ENCODE measurements at places on chromosomes 11 and 22. TPM values are rescaled to one million over a fixed set of nuclear protein-coding genes. Genes with fewer than 3 reads are reported as not detected.

- no peaks in the 10 kb centered on the region for H3K36me3 ChIP-seq
- H3K4me3 ChIP-seq: no peak overlapping the region
- H3K27me3 ChIP-seq: no peaks in the 10 kb centered on the region
- no peaks in the 10 kb centered on the region for H3K4me1 ChIP-seq
- no peak overlapping the region for H3K27ac ChIP-seq
Measured at GRCh38 chr22:37354261-37354660, 72.0 kb downstream of the CYTH4 start.

DNA sequence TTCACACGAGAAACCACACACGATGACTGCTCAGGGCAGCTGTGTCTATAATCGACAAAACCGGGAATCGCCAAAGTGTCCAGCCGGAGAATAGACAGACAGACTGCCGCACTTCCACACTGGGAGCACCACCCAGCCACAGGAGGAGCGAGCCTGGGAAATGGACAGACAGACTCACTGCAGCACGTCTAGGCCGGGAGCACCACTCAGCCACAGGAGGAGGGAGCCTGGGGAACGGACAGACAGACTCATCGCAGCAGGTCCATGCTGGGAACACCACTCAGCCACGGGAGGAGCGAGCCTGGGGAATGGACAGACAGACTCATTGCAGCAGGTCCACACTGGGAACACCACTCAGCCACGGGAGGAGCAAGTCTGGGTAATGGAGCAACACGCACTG, 137.2 kb downstream of the BRD1 start:
- no peak overlapping the region for H3K4me3 ChIP-seq
- no peaks in the 10 kb centered on the region for H3K4me1 ChIP-seq
- DNase-seq: no peak

DNA sequence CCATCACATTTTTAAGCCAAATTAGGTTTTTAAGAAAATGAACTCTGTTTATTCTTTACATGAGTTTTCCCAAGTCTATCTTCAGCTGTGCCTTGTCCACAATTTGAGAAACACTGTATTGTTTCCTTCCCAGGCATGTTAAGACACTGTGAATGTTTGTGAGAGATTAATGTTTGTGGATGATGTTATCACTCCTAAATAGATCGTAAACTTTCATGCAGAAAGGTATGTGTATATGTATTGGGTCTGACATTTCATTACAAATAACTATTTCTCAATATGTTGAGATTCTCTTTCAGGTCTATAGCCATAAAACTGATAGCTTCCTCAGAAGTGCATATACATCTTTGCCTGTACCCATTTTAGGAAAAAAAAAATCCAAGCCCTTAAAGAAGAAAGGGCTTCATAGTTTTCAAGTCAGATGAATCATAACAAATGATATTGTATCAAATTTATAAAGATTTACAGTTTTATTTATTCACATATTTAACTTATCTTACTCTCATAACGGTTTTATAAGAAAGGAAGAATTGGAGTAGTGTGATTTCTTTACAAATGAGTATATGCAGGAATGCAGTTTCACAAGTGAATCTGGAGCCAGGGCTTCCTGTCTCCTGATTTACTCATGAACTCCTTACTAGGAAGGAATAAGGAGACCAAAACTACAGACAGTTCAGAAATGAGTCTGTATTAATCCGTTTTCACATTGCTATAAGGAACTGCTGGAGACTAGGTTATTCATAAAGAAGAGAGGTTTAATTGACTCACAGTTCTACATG, 11.2 kb downstream of the OR8D1 start:
- no peaks in the 10 kb centered on the region for H3K36me3 ChIP-seq
- no peak overlapping the region for H3K27ac ChIP-seq
- no peak overlapping the region for H3K4me3 ChIP-seq
- H3K4me1 ChIP-seq: no peaks in the 10 kb centered on the region

GRCh38 chr11:29306527-29306926, 710.3 kb downstream of the KCNA4 start:
- no peak for DNase-seq
- no peak overlapping the region for H3K27ac ChIP-seq
- H3K4me3 ChIP-seq: no peak overlapping the region
- no peaks in the 10 kb centered on the region for H3K27me3 ChIP-seq
- H3K4me1 ChIP-seq: no peaks in the 10 kb centered on the region

- H3K27ac ChIP-seq: peak overlapping the region; percentile 81
- DNase-seq: no peak
- H3K4me3 ChIP-seq: peak overlapping the region; percentile 41
- H3K36me3 ChIP-seq: no peaks in the 10 kb centered on the region
- no peaks in the 10 kb centered on the region for H3K27me3 ChIP-seq
Measured at GRCh38 chr11:8809241-8809938, 101.6 kb upstream of the AKIP1 start.

DNA sequence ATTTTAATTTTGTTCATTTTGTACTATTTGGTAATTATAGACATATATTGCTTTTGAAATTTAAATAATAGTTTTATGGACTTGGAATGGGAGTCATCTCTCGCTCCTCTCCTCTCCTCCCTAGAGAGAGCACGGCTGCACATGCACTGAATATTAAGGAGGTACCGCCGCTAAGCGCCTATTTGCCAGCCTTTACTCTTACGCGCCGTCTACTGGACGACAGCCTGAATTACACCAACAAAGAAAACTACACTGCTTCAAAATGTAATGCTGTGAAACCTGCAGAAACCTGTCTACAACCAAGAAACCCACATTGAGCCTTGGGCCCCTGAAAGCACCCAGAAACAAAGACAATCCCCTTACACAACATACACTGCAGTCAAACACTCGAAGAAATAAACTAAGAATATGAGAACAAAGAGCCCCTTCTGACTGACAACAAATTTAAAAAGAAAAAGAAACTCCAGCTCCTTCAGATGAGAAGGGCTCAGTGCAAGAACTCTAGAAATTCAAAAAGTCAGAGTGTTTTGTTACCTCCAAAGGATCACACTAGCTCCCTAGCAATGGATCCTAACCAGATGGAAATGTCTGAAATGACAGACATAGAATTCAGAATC, 737.2 kb downstream of the LRRC4C start:
- no peak overlapping the region for H3K27ac ChIP-seq
- H3K36me3 ChIP-seq: no peaks in the 10 kb centered on the region
- no peaks in the 10 kb centered on the region for H3K27me3 ChIP-seq

DNA sequence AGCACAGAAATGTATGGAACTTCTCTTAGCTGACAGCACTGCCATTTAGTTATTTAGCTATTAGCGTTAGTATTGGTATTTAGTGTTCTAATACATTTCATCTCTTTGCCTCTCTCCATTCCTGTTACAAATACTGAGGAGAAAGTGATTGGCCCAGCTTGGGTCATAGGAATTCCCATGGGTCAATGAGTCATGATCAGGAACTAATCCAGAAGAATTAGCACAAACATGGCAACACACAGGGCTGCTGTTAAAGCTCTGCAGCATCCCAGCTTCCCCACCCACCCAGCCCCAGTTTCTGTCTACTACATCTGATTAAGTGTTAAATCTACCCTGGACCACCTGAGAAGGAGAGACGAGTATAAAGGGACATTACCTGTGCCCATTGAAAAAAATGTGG, 36.1 kb downstream of the PDGFD start:
- no peaks in the 10 kb centered on the region for H3K27me3 ChIP-seq
- no peak overlapping the region for H3K27ac ChIP-seq
- no peak overlapping the region for H3K4me3 ChIP-seq
- no peak for DNase-seq
- H3K4me1 ChIP-seq: no peaks in the 10 kb centered on the region

DNA sequence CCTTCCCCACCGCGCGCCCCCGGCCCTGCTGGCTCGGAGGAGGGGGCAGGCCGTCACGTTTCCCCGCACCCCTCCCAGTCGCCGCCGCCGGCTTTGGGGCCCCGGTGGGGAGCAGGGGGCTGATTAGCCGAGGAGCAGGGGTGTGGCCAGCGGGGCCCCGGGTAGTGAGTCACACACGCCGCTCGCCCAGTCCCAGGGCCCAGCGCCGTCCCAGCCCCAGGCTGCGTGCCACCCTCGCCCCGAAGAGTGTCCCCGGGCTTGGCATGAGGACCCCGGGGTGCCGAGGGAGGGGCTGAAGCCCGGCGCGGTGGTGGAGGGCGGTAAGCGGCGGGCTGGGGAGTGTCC, 34.4 kb downstream of the PRDM11 start:
- peak; percentile 93 for DNase-seq
- peaks cover 27% of the 10 kb centered on the region for H3K36me3 ChIP-seq
- no peaks in the 10 kb centered on the region for H3K27me3 ChIP-seq
- H3K27ac ChIP-seq: peak overlapping the region; percentile 94
- H3K4me3 ChIP-seq: peak overlapping the region; percentile 68
- peaks cover 24% of the 10 kb centered on the region for H3K4me1 ChIP-seq

GRCh38 chr11:90216611-90217010, 6.2 kb downstream of the CHORDC1 start:
- H3K36me3 ChIP-seq: no peaks in the 10 kb centered on the region
- H3K27ac ChIP-seq: no peak overlapping the region
- no peak for DNase-seq
- H3K4me3 ChIP-seq: no peak overlapping the region
- peaks cover 23% of the 10 kb centered on the region for H3K4me1 ChIP-seq

DNA sequence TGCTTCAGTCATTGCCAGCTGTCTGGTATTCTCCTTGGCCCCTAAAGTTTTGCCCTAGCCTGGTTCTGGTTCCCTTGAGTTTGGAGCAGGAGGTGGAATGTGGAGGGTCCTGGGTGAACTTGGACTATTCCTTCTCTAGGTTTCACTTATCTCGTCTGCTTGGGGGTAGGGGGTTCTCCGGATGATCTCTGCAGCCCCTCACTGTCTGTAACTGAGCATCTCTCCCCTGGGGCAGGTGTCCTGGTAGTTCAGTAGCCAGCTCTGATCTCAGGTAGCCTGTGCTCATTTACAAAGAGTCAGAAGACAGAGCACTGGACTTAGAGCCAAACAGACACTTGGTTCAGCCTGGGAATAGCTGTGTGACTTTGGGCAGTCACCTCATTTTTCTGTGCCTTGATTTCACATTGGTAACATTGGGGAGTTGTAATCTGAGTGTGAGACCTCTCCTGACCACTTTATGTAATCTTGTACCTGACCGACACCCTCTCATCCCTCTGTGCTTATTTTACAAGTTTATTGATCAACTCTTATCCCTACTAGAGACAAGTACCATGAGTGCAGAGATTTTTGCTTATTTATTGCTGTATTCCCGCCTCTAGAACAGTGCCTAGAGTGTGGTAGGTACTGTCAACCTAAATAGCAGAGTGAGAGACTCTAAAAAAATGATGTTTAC, 804 bp downstream of the CCDC134 start:
- H3K27ac ChIP-seq: peak overlapping the region; percentile 90
- no peaks in the 10 kb centered on the region for H3K27me3 ChIP-seq
- no peak for DNase-seq
- H3K4me3 ChIP-seq: peak overlapping the region; percentile 86

DNA sequence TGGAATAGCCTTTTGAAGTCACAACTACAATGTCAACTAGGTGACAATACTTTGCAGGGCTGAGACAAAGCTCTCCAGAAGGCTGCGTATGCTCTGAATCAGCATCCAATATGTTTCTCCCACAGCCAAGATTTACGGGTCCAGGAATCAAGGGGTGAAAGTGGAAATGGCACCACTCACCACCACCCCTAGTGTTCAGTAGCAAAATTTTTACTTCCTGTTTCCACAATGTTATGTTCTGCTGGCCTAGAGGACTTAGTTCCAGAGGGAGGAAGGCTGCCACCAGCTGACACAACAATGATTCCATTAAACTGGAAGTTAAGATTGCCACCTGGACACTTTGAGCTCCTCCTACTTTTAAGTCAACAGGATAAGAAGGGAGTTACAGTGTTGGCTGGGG, 68.5 kb upstream of the MPEG1 start:
- no peaks in the 10 kb centered on the region for H3K4me1 ChIP-seq
- H3K4me3 ChIP-seq: no peak overlapping the region
- no peak overlapping the region for H3K27ac ChIP-seq
- no peak for DNase-seq
- no peaks in the 10 kb centered on the region for H3K27me3 ChIP-seq

- no peaks in the 10 kb centered on the region for H3K27me3 ChIP-seq
- H3K4me1 ChIP-seq: peaks cover 7% of the 10 kb centered on the region
- peak within 1 kb of the TSS; percentile 50 for H3K4me3 ChIP-seq
Measured at GRCh38 chr22:24951942-24952836, at the start of gene KIAA1671. Gene KIAA1671, plus strand, starts transcription at chr22:24952716. Its CDS starts 75,284 bp downstream, at chr22:25028000.

- DNase-seq: no peak
- H3K36me3 ChIP-seq: no peaks in the 10 kb centered on the region
- H3K27ac ChIP-seq: no peak overlapping the region
- peaks cover 14% of the 10 kb centered on the region for H3K4me1 ChIP-seq
- H3K27me3 ChIP-seq: no peaks in the 10 kb centered on the region
- H3K4me3 ChIP-seq: no peak overlapping the region
Measured at GRCh38 chr11:130389335-130389935, 39.0 kb downstream of the ADAMTS8 start.

- peak; percentile 8 for DNase-seq
- no peaks in the 10 kb centered on the region for H3K4me1 ChIP-seq
- H3K36me3 ChIP-seq: no peaks in the 10 kb centered on the region
Measured at GRCh38 chr22:48885919-48886305, 941.8 kb downstream of the BRD1 start.

The OR51B5 gene
- not detected for total RNA-seq

- peaks cover 54% of the 10 kb centered on the region for H3K36me3 ChIP-seq
- H3K4me3 ChIP-seq: no peak overlapping the region
- no peaks in the 10 kb centered on the region for H3K4me1 ChIP-seq
- H3K27me3 ChIP-seq: no peaks in the 10 kb centered on the region
Measured at GRCh38 chr11:45909594-45910475, 2.8 kb upstream of the FREY1 start.

- H3K4me1 ChIP-seq: no peaks in the 10 kb centered on the region
- H3K27ac ChIP-seq: no peak overlapping the region
- H3K36me3 ChIP-seq: no peaks in the 10 kb centered on the region
- no peaks in the 10 kb centered on the region for H3K27me3 ChIP-seq
- DNase-seq: peak; percentile 23
Measured at GRCh38 chr11:126824035-126824607, 176.4 kb downstream of the KIRREL3 start.

- DNase-seq: no peak
- H3K36me3 ChIP-seq: no peaks in the 10 kb centered on the region
- peaks cover 39% of the 10 kb centered on the region for H3K4me1 ChIP-seq
- H3K27me3 ChIP-seq: no peaks in the 10 kb centered on the region
Measured at GRCh38 chr11:68141246-68142027, 20.2 kb upstream of the CHKA start.

DNA sequence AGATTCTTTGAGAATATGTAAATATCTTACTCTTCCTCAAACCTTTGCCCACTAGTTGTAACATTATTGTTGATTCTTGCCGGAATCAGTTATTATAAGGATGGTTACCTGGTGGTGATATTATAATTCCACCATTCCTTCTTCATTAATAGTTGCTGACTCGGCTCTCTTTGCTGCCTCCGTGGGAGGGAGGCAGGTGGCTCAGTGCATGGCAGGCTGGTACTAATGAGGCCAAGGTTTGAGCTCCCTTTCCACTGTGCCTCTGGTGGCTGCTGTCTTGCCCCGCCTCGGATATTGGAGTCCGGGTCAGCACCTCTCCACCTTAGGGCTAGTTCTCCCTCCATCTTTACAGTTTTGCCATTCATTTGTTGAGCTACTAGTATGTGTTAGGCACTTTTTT, 12.7 kb downstream of the CD6 start:
- no peaks in the 10 kb centered on the region for H3K36me3 ChIP-seq
- no peak overlapping the region for H3K27ac ChIP-seq
- no peaks in the 10 kb centered on the region for H3K27me3 ChIP-seq
- no peaks in the 10 kb centered on the region for H3K4me1 ChIP-seq

The KRTAP5-1 gene
- not detected for total RNA-seq

- no peaks in the 10 kb centered on the region for H3K36me3 ChIP-seq
Measured at GRCh38 chr22:37242395-37242918, 1.6 kb downstream of the RAC2 start.

The H19 gene
- 17.2 TPM for total RNA-seq

- no peaks in the 10 kb centered on the region for H3K27me3 ChIP-seq
- no peaks in the 10 kb centered on the region for H3K36me3 ChIP-seq
- H3K4me1 ChIP-seq: peaks cover 11% of the 10 kb centered on the region
- no peak overlapping the region for H3K27ac ChIP-seq
- H3K4me3 ChIP-seq: no peak overlapping the region
Measured at GRCh38 chr11:69463181-69463994, 18.1 kb upstream of the LINC01488 start.

The NELL1 gene
- total RNA-seq: not detected

Data from upper lobe of left lung (tissue), 6 donors.